ENCODE measurements at places on chromosomes 7 and 10.

GRCh38 chr7:3778345-3778744, 477.3 kb downstream of the SDK1 start:
- H3K4me1 ChIP-seq = no peaks in the 10 kb centered on the region
- no peak for DNase-seq
- H3K27me3 ChIP-seq = no peaks in the 10 kb centered on the region
- H3K36me3 ChIP-seq = no peaks in the 10 kb centered on the region
- no peak overlapping the region for H3K27ac ChIP-seq

- no peak overlapping the region for H3K4me3 ChIP-seq
- H3K36me3 ChIP-seq = no peaks in the 10 kb centered on the region
- no peak for DNase-seq
- peaks cover 14% of the 10 kb centered on the region for H3K4me1 ChIP-seq
- H3K27ac ChIP-seq = no peak overlapping the region
- no peaks in the 10 kb centered on the region for H3K27me3 ChIP-seq
These were observed 1.8 kb downstream of the WDR37 start for GRCh38 chr10:1058017-1058416.

- no peaks in the 10 kb centered on the region for H3K36me3 ChIP-seq
- H3K27me3 ChIP-seq = no peaks in the 10 kb centered on the region
- H3K27ac ChIP-seq = no peak overlapping the region
These were observed 24.4 kb downstream of the ASNS start for GRCh38 chr7:97847791-97848190.

DNA sequence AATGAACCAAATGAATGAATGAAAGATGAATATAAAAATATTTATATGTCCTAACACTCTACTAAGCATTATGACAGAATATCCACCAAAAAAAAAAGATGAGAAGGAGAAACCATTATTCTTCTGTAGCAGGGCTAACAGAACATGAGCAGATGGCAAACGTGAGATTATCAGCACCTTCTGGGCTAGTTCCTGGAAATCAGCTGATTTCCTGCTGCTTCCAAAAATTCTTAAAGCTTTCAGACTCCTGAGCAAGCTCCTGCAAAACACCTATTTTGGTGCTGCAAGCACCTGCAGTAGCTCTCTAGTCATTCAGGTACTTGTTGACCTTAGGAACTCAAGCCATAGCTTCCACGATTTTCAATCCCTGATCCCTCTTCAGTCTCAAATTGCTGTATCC, 51.8 kb downstream of the NPSR1 start:
- H3K4me3 ChIP-seq = no peak overlapping the region
- no peaks in the 10 kb centered on the region for H3K4me1 ChIP-seq
- no peak overlapping the region for H3K27ac ChIP-seq
- no peak for DNase-seq
- H3K27me3 ChIP-seq = no peaks in the 10 kb centered on the region

- no peak for DNase-seq
- no peak overlapping the region for H3K4me3 ChIP-seq
- H3K36me3 ChIP-seq = no peaks in the 10 kb centered on the region
- H3K4me1 ChIP-seq = no peaks in the 10 kb centered on the region
- no peaks in the 10 kb centered on the region for H3K27me3 ChIP-seq
These were observed 35.2 kb upstream of the GTF2IRD1 start for GRCh38 chr7:74418538-74418937.

DNA sequence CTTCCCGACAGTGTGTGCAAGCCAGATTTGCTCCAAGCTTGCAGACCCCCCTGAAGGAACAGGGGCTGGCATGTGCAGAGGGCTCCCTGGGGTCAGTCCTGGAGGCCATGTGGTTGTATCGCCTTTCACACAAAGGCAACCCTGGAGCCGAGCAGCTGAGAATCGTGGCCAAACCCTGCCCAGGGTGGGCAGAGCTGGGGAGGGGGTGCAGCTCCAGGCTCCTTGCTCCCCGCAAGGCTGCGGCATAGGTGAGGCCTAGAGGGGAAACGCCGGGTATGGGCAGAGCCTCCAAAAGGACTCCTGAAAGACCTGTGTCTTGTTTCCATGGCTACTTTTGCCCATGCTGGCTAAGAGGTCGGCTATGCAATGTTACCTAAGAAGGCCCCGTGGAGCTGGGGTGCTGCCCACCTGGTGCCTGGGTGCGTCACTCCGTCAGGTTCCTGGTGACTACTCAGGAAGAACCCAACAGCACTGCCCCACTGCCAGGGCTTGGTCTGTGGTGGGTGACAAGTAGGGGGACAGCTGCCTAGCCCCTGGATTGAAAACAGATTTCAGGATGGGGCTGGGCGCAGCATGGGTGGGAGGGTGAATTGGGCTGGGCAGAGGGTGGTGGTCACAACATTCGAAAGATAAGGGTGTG, 171.0 kb upstream of the SHH start:
- no peaks in the 10 kb centered on the region for H3K27me3 ChIP-seq
- no peak for DNase-seq
- H3K27ac ChIP-seq = no peak overlapping the region
- H3K4me1 ChIP-seq = no peaks in the 10 kb centered on the region
- no peak overlapping the region for H3K4me3 ChIP-seq

- H3K4me3 ChIP-seq = no peak overlapping the region
- no peak overlapping the region for H3K27ac ChIP-seq
- peaks cover 8% of the 10 kb centered on the region for H3K4me1 ChIP-seq
- DNase-seq = no peak
- H3K36me3 ChIP-seq = no peaks in the 10 kb centered on the region
- H3K27me3 ChIP-seq = no peaks in the 10 kb centered on the region
These were observed 33.9 kb upstream of the XPNPEP1 start for GRCh38 chr10:109957092-109957797.

- H3K36me3 ChIP-seq = no peaks in the 10 kb centered on the region
- H3K4me1 ChIP-seq = no peaks in the 10 kb centered on the region
- H3K4me3 ChIP-seq = no peak overlapping the region
These were observed 79.2 kb downstream of the CCDC3 start for GRCh38 chr10:12922117-12922900.

- no peak for DNase-seq
- H3K27me3 ChIP-seq = no peaks in the 10 kb centered on the region
- no peak overlapping the region for H3K27ac ChIP-seq
- H3K4me1 ChIP-seq = no peaks in the 10 kb centered on the region
- no peaks in the 10 kb centered on the region for H3K36me3 ChIP-seq
These were observed 131.0 kb upstream of the EEPD1 start for GRCh38 chr7:36021917-36022550.

DNA sequence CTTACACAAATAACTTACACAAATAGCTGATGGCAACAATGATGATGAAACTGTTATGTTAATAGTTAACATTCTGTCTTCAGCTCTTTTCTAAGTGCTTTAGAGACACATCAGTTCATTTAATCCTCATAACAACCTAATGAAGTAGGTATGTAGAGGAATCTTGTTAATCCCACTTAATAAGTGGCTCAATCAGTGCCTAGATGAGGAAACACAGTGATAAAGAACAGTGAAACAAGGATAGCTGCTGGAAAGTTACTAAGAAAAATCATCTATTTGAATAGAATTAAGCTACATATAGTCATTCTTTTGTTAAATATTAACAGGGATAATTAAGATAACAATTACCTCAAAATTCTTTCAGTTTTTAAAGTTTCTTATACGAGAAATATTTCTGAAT, 487.6 kb downstream of the ARL4A start:
- no peak for DNase-seq
- no peaks in the 10 kb centered on the region for H3K4me1 ChIP-seq
- no peak overlapping the region for H3K4me3 ChIP-seq

GRCh38 chr7:8014399-8014798, 45.8 kb downstream of the GLCCI1 start:
- no peaks in the 10 kb centered on the region for H3K27me3 ChIP-seq
- no peak overlapping the region for H3K27ac ChIP-seq
- DNase-seq = no peak
- H3K36me3 ChIP-seq = no peaks in the 10 kb centered on the region
- no peak overlapping the region for H3K4me3 ChIP-seq
- H3K4me1 ChIP-seq = no peaks in the 10 kb centered on the region

DNA sequence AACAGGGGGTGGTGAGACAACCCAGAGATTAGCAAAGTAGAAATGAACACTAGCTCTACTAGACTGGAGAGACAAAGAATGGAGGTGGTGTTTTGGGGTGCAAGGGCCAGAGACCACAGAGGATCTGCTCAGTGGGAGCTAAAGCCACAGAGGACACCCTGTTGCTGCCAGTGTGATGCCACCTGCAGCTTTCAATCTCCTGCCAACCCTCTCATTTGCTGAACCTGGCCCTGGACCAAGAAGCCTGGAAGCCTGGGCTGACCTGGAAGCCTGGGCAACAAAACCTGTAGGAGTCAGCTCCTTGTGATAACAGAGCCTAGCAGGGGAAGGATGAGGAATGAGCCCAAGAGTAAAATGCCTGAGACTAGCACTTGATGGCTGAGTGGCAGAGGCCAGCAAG, 81.1 kb upstream of the ADO start:
- no peak overlapping the region for H3K4me3 ChIP-seq
- no peaks in the 10 kb centered on the region for H3K36me3 ChIP-seq

DNA sequence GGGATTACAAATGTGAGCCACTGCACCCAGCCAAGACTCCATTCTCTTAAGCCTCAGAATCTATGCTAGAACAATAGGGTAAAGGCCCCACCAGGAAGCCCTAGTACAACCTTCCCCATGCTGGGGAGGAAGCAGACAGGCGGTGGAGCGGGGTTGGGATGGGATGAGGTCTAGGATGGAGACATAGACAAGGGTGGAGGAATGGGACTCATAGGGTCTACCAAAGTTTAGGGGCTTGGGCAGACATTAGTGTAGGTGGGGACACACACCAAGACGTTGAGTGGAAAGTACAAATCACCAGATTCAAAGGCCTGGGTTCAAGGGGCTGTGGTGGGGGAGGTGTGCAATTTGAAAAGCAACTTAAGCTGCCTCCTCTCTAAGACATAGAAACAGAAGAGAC, 19.3 kb downstream of the PRSS2 start:
- DNase-seq = no peak
- H3K27me3 ChIP-seq = peaks cover 3% of the 10 kb centered on the region
- H3K4me1 ChIP-seq = no peaks in the 10 kb centered on the region

DNA sequence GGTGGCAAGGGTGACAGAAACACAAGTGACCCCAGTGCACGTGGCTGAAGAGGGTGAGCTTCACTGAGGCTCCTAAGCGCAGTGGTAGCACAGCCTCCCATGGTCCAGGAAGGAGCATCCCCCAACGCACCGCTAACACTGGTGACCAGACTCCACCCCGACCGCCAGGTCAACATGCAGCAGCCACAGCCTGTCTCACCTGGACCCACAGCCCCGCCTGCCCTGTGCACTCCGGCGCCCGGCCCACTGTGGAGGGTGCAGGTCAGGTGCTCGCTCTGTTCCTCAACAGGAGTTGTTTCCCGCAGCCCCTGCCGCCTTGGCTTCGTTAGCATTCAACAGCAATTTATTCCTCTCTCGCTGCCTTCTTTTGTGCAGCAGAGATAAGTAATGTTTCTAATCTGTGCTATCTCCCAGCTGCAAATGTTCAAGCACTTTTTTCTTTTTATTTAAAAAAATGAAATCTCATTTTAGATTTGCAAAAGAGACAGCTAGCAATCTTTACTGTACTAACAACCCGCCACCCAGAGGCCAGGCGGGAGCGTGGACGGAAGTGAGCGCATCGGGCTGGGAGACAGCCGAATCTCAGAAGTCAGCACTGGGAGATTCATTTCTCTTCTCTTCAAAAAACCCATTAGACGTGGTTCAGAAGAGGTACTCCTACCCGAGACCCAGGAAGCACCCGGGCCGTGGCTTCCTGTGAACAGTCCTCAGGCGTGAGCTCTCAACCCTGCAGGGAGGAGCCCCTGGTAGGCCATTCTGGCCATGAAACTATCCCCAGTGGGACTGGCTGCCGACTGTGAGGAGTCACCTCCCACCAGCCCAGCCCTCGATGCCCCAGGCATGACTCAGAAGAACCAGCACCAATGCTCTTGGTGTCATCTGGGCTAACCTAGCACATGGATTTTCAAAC, 133.4 kb downstream of the MAD1L1 start:
- no peak for DNase-seq
- no peak overlapping the region for H3K4me3 ChIP-seq
- no peak overlapping the region for H3K27ac ChIP-seq
- no peaks in the 10 kb centered on the region for H3K4me1 ChIP-seq
- no peaks in the 10 kb centered on the region for H3K27me3 ChIP-seq

GRCh38 chr7:95469848-95470247, 15.9 kb upstream of the ASB4 start:
- no peak overlapping the region for H3K27ac ChIP-seq
- H3K36me3 ChIP-seq = no peaks in the 10 kb centered on the region
- no peak for DNase-seq
- H3K4me3 ChIP-seq = no peak overlapping the region

- H3K4me3 ChIP-seq = no peak overlapping the region
- H3K4me1 ChIP-seq = no peaks in the 10 kb centered on the region
- no peaks in the 10 kb centered on the region for H3K36me3 ChIP-seq
- no peak overlapping the region for H3K27ac ChIP-seq
These were observed 6.3 kb upstream of the CAMK2B start for GRCh38 chr7:44331682-44332081.

DNA sequence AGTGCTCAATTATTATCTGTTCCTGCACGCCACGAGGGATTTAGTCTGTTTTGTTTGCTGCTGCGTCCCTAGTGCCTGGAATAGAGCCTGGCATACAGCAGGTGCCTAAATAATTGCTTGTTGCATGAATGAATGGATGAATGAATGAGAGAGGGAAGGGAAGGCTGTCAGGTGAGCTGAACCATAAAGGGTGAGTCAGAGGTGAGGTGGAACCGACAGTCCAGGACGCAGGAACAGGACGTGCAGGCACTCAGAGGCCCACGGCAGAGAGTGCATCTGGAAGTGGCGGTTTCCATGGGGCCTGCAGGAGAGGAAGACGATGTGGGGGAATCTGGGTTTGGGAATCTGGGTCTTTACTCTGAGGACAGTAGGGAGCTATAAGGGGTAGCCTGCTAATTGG, 17.7 kb upstream of the PPIF start:
- DNase-seq = no peak
- H3K4me1 ChIP-seq = no peaks in the 10 kb centered on the region
- no peak overlapping the region for H3K27ac ChIP-seq
- no peaks in the 10 kb centered on the region for H3K27me3 ChIP-seq

DNA sequence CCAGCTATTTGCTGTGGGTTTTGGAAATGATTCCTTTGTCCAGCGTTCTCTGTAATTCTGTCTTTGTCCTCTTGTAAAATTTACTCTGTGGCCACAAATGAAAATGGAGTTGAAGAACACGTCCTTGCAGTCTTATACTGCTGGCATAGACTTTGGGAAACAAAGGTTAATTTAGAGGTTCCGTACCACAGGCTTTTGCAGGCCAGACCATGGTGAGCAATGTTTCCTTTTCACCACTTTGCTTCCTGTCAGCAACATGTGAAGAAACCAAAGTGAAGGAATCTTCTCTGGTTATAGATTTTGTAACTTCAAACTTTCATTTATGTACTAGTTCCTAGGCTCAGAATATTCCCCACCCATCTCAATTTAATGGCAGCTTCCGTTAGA, 488.5 kb downstream of the MDFIC start:
- H3K4me3 ChIP-seq = no peak overlapping the region
- H3K36me3 ChIP-seq = no peaks in the 10 kb centered on the region
- H3K27me3 ChIP-seq = no peaks in the 10 kb centered on the region
- no peak overlapping the region for H3K27ac ChIP-seq
- no peak for DNase-seq
